ENCODE measurements at places on chromosomes 4 and X.

- no peak for DNase-seq
Measured at GRCh38 chr4:161404346-161405110, 759.3 kb downstream of the FSTL5 start.

DNA sequence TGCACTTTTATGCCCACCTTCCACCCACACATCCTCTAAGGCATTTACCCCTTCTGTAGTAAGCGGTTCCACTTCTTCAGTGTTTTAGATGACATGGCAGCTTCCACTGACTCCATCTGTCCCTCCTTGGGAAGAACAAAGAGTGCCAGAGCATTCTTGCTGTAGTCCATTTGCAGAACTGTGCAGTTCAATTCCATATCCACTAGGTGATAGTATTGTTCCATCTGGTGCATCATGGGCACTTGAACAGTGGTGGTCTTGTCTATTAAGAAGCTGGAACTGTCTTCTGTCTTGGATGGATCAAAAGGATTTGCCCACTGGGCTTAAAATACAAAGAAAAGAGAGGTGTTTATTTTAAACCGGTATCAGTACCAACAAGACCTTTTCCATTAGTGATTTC, 3.5 kb downstream of the SERPINA7 start:
- no peak for DNase-seq

DNA sequence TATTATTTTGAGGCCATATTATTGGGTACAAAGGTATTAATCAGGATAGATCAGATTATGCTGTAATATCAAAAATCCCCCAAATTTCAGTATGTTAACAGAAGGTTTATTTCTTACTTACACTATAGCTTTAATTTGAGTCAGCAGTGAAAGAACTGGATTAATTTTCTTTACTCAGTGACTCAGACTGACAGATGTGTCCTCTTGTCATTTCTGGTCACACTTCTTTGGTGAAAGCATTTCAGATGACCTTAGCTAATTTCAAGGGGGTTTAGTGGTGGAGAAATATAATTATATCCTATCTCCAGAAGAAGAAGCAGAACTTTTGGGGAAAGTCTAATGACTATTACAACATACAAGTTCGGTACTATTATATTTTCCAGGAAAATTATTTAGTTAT, 12.4 kb downstream of the DDIT4L start:
- DNase-seq = no peak

- no peak for DNase-seq
Measured at GRCh38 chrX:7512845-7513244, 330.1 kb upstream of the VCX start.

GRCh38 chr4:18025288-18025687, 3.7 kb upstream of the LCORL start:
- DNase-seq = peak; percentile 19

GRCh38 chr4:142824368-142824767, 21.7 kb downstream of the INPP4B start:
- DNase-seq = no peak

- no peak for DNase-seq
Measured at GRCh38 chr4:122117743-122118142, 34.4 kb upstream of the BLTP1 start.

GRCh38 chr4:47195706-47196105, 164.3 kb downstream of the GABRB1 start:
- DNase-seq = no peak

DNA sequence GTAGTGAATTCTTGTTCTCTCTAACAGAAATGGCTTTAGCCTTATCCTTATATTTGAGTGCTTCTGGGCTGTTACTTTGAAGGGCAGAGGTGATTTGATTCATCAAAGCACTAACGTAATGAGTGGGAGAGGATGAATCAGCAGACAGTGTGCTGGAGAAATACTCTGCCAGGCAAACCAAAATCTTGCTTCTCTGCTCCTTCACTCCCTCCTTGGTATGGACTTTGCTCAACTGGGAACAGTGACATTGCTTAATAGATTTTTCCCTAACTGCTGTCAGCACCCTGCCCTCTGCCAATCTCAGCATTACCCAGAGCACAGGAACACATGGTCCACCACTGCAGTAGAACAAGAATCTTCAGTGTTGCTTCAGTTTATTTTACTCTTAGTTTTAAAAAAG, 56.0 kb downstream of the PDLIM5 start:
- no peak for DNase-seq

DNA sequence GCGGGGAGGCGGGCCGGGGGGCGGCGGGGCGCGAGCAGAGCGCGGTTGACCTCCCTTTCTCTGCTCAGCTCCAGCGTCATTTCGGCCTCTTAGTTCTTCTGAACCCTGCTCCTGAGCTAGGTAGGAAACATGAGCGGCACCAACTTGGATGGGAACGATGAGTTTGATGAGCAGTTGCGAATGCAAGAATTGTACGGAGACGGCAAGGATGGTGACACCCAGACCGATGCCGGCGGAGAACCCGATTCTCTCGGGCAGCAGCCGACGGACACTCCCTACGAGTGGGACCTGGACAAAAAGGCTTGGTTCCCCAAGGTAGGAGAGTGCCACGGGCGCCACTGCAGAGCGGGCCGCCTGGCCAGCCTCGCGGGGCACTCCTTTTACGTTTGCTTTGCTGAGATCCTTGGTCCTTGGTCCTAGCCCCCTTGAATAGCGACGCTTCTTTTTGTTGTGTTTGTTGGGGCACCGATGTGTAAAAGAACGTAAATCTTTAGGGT, at the start of gene HTATSF1:
Gene HTATSF1, plus strand, starts transcription at position 37 of the 497 bp plus-strand sequence. Its CDS starts 93 bp downstream, at position 130.
- no peak for DNase-seq

GRCh38 chr4:14180166-14180565, 552.6 kb upstream of the BOD1L1 start:
- DNase-seq = no peak

GRCh38 chr4:4555916-4556315, 14.1 kb upstream of the STX18 start:
- DNase-seq = no peak

- no peak for DNase-seq
Measured at GRCh38 chrX:37357436-37357835, 8.3 kb downstream of the PRRG1 start.

DNA sequence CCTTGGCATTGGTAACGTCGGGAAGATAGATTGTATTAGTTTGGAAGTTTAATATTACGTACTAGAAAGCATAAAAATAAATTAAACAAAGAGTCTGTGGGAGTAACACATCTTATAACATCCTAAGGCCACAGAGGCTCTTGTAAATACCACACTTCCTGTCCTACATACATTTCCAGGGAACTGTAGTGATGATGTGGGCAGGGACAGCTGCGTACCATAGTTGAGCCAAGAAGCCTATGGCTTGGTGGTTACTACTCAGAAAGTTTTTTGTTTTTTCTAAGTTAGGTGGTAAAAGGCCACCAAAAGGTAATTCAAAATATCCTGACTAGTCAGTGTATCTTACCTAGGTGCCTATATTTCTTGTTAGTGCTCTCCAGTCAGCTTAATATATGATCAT, 4.6 kb upstream of the ANKRD50 start:
- DNase-seq = no peak

DNA sequence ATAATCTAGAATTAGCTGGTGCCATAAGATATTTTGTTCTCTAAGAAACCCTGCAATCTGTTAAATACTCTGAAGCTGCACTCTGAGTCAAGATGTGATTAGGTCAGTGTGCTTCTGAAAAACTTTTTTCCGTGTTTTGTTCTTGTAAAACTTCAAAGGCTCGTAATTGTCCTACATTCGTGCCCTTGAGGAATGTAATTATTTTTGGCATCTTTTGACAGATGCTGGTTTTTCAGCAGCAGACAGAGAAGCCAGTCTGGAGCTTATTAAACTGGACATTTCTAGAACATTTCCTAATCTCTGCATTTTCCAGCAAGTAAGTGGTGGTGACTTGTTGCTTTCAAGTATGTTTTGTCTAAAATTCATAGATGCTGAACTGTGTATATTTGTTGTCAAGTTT, 36.8 kb upstream of the TADA2B start:
- no peak for DNase-seq

GRCh38 chr4:60359746-60360367, 840.3 kb upstream of the ADGRL3 start:
- DNase-seq = no peak

- no peak for DNase-seq
Measured at GRCh38 chr4:123649645-123650391, 253.2 kb downstream of the SPRY1 start.

GRCh38 chrX:41108007-41108406, 22.8 kb downstream of the USP9X start:
- no peak for DNase-seq

- no peak for DNase-seq
Measured at GRCh38 chr4:601612-602558, 23.5 kb upstream of the PDE6B start.

GRCh38 chrX:14673236-14673635, 143.9 kb downstream of the GLRA2 start:
- DNase-seq = no peak

DNA sequence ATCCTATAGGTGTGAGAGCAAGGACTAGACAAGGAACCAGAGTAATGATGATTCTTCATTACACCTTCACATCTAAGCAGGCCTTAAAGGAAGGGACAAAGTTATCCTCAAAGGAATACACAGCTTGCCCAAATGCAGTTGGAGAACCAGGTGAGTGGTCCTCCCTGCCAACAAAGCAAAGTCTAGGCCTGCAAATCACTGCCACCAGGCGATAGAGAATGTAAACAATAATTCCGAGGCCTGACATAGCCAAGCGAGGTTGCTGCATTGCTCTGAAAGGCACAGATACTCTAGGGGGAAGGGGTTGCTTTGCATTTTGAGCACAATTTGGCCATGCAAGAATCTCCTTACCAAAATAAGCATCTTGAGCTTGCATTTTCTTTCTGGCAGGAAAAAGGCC, 178.2 kb upstream of the FAT1 start:
- no peak for DNase-seq
